Adipocyte (in vitro differentiated cells): ENCODE measurements at places on chromosomes 4 and X.
A peak's percentile ranks its signal among the peaks of the same experiment; 100 is the strongest.

DNA sequence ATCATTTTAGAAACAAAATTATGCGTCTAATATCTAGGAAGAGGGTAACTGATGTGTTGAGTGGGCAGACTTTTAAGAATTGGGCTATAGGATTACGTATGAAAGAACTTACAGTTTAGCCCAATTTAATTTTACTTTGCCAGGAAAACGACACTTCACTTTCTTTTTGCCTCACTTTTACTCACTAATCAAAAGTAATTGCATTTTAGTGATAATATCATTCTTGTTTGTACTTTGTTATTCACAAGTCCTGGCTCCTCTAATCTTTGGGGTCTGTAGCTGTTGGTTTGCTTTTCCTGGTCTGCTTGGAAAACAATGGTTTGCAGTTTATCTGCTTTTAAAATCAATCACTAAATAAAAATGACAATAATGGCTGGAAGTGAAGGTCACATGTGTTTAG lies 2.9 kb upstream of the ARX start:
- DNase-seq, result no peak

- no peak for DNase-seq
These were observed 1477.2 kb upstream of the TENM3 start for GRCh38 chr4:180766045-180766444.

GRCh38 chr4:139606579-139607501 lies 50.8 kb upstream of the SETD7 start:
- DNase-seq, result peak; percentile 79

- DNase-seq, result peak; percentile 27
These were observed 103.6 kb downstream of the RTL3 start for GRCh38 chrX:78555401-78555980.

- peak; percentile 97 for DNase-seq
These were observed at the start of gene FGFRL1 for GRCh38 chr4:1011022-1011665. TSS of gene FGFRL1 (plus strand) at chr4:1011626. CDS start at chr4:1012486, 860 bp downstream.

GRCh38 chrX:124414281-124414680 lies 67.9 kb downstream of the SH2D1A start:
- DNase-seq, result no peak

- no peak for DNase-seq
These were observed 4.3 kb downstream of the THOC2 start for GRCh38 chrX:123728554-123728953.

GRCh38 chr4:45865781-45866180 lies 258.1 kb downstream of the GABRG1 start:
- no peak for DNase-seq
